ENCODE measurements at places on chromosomes 6 and 20. TPM values are rescaled to one million over a fixed set of nuclear protein-coding genes. Genes with fewer than 3 reads are reported as not detected.

The CST2 gene
- total RNA-seq: not detected

The MAP1LC3A gene
- 61.8 TPM for total RNA-seq

The LIN28B gene
- total RNA-seq: not detected

DNA sequence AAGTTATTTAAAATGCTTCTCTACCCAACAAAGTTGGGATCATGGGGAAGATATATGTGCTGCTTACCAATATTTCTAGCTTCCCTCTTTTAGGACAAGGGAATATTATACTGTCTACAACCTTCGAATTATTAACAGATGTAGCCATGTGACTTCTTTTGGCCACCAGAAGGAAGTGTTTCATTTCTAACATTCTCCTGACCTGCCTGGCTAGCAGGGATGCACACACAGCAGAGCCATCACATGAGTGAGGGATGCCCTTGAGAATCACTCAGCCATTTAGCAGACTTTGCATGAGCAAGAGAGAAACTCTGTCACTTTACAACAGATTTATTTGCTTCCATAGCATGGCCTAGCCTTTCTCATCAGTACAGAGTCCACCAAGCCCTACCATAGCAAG lies 230.7 kb upstream of the MARCKS start:
- DNase-seq: no peak

DNA sequence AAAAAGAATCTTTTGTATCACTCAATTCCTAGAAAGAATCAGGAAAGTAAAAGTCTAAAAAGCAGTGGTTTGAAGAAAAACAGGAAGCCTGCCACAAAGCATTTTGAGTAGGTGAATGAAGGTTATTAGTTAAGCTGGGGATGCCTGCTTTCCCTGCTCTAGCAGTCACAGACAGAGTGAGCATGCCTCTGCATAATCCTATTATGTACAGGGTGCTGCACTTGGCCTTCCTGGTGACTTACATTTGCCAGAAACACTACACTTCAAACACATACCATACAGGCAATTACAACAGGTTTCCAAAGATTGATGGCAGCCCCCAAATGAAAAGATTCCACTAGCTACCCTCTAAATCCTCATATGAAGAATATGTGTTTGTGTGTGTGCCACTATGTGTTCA lies 130.8 kb downstream of the TPBG start:
- DNase-seq: no peak

- DNase-seq: no peak
These were observed 55.8 kb downstream of the SOBP start for GRCh38 chr6:107545763-107546162.

DNA sequence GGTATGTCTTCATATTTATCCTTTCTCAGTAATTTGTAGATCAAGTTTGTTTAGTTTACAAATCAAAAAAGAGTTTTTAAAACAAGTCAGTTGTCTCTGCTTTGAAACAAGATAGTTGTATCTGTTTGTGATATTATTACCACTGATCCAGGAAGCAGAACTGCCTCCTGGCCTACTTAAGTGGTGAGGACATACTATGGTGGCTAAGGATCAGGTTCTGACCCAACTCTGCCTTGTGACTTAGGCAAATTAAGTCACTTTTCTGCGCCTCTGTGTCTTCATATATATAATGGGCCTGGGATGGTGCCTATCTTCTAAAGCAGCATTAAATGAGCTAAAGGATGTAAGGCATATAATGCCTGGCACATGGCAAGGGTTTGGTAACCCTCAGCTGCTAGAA lies 8.7 kb downstream of the ANKS1A start:
- DNase-seq: no peak

DNA sequence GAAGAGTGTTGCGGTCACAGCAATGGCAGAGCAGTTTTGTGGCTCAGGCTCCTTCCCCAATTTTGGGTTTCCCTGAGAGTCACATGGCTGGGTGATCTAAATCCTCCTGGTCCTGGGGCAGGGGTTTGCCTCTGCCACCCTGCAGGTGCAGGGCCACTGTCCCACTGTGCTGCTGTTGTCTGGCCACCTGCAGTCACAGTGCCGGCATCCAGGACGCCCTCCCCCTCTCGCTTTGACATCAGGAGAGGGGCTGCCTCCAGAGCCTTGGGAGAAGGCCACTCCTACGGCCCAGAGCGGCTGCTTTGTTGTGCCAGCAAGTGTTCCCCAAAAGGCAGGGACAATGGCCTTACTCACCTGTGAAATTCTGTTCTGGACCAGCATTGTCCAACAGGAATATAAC lies 449.0 kb downstream of the QKI start:
- no peak for DNase-seq

- DNase-seq: no peak
These were observed 220.4 kb upstream of the RIMS1 start for GRCh38 chr6:71665931-71666330.

- no peak for DNase-seq
These were observed 466.2 kb downstream of the TFAP2A start for GRCh38 chr6:9948678-9949077.

GRCh38 chr6:44143731-44144130 lies 14.9 kb upstream of the CAPN11 start:
- DNase-seq: no peak

GRCh38 chr6:145694083-145694737 lies 41.1 kb downstream of the EPM2A start:
- no peak for DNase-seq
